COR-L47 (cell line): ENCODE measurements at places on chromosomes 13 and 19.

DNA sequence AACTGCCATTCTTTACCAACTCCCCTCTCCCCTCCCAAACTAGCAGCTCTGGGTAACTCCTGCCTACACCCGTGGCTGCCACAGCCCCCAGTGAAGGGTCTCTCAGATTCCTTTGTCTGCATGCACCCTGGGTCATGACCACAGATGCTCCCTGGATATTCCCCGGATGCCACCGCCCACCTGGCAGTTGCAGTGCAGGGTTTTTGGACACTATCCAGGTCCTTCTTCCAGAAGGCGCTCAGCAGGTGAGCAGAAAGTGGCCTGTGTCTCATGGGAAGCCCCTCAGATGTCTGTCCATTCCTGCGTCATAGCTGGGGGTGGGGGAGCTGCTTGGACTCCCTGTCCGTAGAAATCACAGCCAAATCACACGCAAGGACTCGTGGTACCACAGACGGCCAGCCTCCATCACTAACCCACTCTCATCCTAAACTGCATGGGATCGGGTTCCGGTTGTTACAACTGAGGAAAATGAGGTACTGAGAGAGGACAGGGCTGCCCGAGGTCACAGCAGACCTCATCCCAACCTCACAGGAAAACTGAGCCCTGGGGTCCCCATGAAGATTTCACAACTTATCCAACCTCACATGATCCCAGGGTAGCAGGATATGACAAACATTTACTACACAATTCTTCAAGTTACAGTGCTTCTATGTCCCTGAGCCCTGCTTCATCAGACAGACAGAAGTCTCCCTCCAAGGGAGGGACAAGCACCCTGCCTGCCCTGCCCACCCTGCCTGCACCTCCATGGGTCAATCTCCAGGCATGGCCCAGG, 38.6 kb downstream of the ELL start:
- peak; percentile 61 for DNase-seq

DNA sequence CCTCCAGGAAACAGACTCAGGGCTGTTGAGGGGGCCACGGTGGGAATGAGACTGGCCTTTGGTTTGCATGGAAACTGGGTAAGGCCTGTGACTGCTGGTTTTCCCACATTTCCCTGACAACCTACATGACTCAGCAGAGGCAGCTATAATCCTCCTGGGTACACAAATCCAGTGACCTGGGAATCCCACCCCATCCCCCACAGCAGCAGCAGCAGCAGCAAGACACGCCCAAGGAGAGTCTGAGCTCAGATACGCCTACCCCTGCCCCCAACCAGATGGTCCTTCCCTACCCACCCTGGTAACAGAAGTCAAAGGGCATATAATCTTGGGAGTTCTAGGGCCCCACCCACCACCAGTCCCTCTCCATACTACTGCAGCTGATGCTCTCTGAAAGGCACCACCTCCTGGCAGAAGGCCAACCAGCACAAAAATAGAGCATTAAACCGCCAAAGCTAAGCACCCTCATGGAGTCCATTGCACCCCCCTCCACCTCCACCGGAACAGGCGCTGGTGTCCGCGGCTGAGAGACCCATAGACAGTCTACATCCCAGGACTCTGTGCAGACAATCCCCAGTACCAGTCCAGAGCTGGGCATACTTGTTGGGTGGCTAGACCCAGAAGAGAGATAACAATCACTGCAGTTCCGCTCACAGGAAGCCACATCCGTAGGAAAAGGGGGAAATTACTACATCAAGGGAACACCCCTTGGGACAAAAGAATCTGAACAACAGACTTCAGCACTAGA, 237.2 kb upstream of the SPRY2 start:
- DNase-seq: no peak

GRCh38 chr13:93745884-93746283, 519.3 kb downstream of the GPC6 start:
- no peak for DNase-seq

- DNase-seq: no peak
These were observed 460 bp downstream of the MEDAG start for GRCh38 chr13:30906411-30907051.

DNA sequence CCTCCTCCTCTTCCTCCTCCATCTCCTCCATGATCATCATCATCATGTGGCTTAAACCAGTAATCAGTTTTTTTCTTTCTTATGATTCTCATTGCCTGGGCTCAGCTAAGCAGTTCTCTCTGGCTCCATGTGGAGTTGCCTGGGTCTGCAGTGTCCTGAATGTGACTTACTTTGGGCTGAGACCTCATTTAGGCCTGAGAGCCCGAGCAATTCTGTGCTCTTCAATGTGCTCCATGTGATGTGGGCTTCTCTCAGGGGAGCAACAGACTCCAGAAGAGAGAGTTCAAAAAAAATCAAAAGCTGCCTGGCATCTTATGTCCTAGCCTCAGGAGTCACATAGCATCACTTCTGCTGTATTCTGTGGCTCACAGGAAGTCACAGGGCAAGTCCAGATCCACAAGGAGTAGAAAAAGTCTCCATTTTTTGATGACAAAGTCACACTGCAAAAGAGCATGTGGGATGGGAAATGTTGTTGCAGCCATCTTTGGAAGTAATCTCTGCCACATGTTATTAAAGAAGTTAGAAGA, 128.7 kb downstream of the MAB21L1 start:
- DNase-seq: no peak

- DNase-seq: no peak
These were observed 48.0 kb upstream of the SLC7A9 start for GRCh38 chr19:32917616-32917996.

DNA sequence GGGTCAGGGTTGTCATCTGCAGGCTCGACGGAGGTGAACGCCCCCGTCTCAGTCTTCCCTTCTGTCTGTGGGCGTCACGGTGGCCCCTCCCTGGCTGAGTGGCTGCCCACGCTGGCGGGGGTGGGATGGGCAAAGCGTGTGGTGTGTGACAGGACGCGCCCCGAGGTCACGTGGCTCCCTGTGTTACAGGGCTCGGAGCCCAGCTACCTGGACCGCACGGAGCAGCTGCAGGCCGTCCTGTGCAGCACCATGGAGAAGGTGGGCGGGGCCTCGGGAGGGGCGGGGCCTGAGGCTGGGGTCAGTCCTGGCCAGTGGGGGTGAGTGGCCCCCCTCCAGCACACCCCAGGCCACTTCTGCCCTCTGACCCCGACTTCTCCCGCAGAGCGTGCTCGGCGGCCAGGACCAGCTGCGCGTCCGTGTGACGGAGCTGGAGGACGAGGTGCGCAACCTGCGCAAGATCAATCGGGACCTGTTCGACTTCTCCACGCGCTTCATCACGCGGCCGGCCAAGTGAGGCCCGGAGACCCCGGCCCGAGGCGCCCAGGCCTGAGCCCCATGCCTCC, 6.3 kb upstream of the GRIN3B start:
- DNase-seq: no peak

GRCh38 chr19:10412257-10412977, 7.9 kb upstream of the PDE4A start:
- no peak for DNase-seq

GRCh38 chr19:3868770-3869456, at the start of gene ZFR2:
ZFR2 (minus strand) TSS chr19:3869038; CDS start chr19:3869017, 21 bp downstream.
- DNase-seq: no peak

GRCh38 chr19:12866416-12867119, 14.7 kb downstream of the DNASE2 start:
- no peak for DNase-seq

GRCh38 chr13:48009284-48009683, 8.2 kb upstream of the SUCLA2 start:
- DNase-seq: no peak

GRCh38 chr13:30818323-30818960, 83.1 kb downstream of the ALOX5AP start:
- no peak for DNase-seq

DNA sequence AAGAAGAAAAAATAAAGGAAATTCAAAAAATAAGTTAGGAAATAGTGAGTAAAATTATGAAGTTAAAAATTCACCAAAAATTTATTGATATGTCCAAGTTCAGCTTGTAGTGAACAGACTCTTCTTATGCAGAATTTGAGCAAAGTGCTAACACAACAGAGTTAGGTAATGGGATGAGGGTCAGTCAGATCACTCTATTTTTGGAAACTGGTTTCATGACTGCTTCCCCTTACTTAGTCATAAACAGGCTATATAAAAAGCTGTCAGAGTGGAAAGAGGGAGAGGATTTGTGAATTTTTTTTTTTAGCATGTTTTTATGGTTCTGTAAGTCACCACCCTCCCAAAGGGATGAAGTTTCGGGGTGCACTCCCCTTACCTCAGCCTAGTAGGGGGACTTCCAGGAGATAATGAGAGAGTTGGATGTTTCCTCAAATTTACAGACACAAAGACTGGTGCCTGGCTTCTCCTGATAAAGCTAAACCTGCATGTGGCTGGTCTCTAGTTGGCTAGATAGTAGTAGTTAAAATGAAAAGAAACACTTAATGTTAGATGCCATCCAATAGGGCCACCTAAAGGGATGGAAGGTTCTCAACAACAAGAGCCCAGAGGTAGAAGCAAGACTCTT, 4.5 kb downstream of the CPB2 start:
- DNase-seq: no peak

GRCh38 chr13:76027131-76027530, 391.0 kb downstream of the LMO7 start:
- no peak for DNase-seq
